Hindlimb muscle (tissue), 1 donor: ENCODE measurements at places on chromosomes 7 and 10.

GRCh38 chr10:119468542-119469324 lies 73.8 kb downstream of the RGS10 start:
- no peak for DNase-seq

- no peak for DNase-seq
Measured at GRCh38 chr10:10870523-10871241, 147.0 kb upstream of the CELF2 start.

DNA sequence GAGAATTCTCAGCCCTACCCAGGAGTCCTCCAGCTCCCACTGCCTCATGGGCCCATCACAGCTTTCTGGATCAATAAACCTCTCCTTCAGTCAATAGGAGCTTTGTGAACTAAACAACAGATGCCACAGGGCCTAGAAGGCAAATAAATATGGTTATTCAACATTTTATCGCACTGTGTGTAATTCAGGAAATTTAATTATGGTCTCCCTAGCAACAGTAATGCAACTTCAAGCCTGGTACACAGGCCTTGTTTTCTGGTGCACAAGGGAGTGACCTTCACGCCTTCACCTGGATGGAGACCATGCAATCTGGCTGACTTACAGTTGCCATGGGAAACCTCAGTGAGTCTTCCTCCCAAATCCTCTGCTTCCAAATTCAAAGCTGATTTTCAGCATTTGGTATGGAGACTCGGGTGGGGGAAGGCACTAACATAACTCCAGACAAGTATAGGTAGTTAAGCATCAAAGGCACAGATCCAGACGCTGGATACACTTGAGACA lies 441.0 kb upstream of the NPVF start:
- DNase-seq, result no peak

DNA sequence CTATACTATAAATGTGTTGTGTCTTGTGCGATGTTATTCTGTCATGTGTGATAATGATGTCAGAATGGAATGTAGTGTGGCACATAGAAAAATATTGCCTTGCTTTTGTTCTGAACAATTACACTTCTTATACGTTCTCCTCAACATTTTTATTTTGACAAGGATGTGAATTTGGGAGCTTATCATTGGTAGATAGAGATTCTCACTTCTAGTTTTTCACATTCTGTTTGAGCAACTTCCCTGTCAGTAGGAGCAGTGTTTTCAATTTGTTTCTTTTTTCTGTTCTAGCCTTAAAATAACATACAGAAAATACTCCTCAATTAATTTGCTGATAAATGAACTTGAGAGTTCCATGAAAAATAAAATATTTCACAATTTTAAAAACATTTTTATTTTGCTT lies 17.6 kb downstream of the SUN3 start:
- DNase-seq, result no peak

DNA sequence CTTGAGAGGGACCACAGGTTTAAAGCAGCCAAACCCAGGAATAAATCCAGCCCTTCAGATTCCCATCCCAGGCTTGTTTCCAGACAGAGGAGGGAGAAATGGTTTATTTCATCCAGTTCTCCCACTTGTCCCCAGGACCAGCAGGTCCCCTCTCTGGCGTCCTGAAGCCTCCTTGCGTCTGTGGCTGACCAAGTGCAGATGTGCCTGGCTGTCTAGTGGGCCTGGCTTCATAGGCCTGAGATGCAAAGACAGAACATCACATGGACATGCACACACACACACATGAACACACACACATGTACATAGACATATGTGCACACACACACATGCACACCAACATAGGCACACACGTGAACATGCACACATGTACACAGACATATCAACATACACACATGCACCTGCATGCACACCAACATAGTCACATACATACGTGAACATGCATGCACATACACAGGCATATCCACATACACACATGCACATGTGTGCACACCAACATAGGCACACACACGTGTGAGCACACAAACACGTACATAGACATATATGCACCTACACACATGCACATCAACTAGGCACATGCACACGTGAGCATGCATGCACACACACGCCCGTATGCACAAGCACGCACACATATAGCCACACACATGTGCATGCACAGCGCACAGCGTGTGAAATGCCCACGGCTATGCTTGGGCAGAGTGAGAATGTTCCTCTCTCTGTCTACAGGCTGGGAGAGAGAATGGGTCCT lies 10.7 kb downstream of the FOXL3 start:
- no peak for DNase-seq
